ENCODE measurements at places on chromosomes 1 and 21. TPM values are rescaled to one million over a fixed set of nuclear protein-coding genes. Genes with fewer than 3 reads are reported as not detected.
A peak's percentile ranks its signal among the peaks of the same experiment; 100 is the strongest.

FCAMR gene
- not detected for polyA plus RNA-seq

NBPF10 gene
- 0.47 TPM for polyA plus RNA-seq

LEFTY1 gene
- not detected for polyA plus RNA-seq

RNPC3 gene
- polyA plus RNA-seq = 8.6 TPM

A3GALT2 gene
- not detected for polyA plus RNA-seq

- no peak for DNase-seq
- no peaks in the 10 kb centered on the region for H3K27me3 ChIP-seq
- no peaks in the 10 kb centered on the region for H3K4me1 ChIP-seq
- H3K36me3 ChIP-seq = no peaks in the 10 kb centered on the region
Measured at GRCh38 chr1:78122389-78122788, 76.6 kb downstream of the GIPC2 start.

DNA sequence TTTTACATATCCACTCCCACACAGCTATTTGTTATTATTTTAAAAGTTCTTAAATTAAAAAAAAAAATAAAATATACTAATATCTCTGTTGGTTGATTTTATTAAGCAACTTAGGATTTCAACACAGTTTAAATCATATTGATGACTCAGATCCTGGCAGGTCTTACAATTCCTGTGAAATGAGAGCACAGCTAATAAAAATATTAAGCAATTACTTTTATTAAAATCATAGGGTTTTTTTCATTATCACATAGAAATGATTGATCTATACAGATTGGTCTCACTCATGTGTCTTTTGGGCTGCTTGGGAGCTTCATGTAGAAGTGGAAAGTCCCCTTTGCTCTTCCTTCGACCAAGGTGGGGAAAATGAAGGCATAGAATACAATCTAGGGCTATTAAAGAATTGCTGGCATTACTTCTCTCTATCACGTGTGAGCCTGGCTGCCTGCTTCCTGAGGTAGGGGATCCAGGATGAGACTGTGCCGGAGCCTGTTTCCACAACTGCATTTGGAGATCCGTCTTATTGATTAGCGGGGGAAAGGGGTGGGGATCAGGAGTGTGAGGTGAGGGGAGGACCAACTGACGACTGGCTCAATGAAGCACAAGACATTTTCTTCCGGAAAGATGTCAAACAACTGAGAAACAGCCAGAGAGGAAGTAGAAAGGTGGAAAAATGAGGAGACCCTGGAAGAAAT is 858.0 kb downstream of the USP25 start:
- no peak for DNase-seq
- no peaks in the 10 kb centered on the region for H3K27me3 ChIP-seq
- H3K36me3 ChIP-seq = no peaks in the 10 kb centered on the region
- H3K4me1 ChIP-seq = peaks cover 5% of the 10 kb centered on the region

DNA sequence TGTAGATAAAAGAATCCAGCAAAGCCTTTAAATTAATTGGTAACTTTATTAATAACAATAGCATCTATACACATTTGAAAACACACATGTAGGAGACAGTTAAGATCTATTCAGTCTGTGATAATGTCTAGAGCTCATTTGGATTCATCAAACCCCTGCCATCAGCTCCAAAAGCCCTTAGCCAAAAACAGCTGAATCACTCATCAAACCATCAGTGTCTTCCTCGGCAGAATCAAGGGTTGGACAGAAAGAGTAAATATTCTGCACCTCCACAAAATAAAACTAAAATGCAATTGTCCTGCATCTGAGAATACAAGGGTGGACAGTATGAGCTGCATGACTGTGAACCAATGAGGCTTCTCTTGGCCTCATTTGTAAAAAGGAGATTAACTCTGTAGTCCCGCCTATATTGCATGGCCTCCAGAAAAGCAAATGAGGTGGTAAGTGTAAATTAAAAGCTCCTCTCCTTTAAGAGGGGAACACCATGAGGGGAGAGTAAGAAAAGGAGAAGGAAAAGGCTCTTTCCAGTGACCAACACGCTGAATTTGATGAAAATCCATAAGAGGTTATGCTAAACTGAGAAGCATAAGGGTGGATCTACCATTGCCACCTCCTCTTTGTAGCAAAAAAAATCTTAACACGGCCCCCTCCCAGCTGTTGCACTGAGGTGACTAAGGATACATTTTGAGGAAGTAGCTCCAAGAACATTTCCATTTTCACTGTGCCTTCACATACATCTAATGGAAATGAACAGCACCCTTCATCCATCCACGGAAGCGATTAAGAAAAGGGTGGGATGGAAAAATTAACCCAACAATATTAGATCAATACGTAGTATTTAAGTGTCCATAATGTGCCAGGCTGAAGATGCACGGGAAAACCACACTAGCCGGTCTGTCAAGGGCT is 14.7 kb upstream of the BOLA1 start:
- peak overlapping the region; percentile 96 for H3K27ac ChIP-seq
- H3K27me3 ChIP-seq = no peaks in the 10 kb centered on the region
- no peaks in the 10 kb centered on the region for H3K36me3 ChIP-seq
- peak overlapping the region; percentile 68 for H3K4me3 ChIP-seq

GRCh38 chr1:18805925-18806849 is 53.3 kb downstream of the TAS1R2 start:
- no peak overlapping the region for H3K4me3 ChIP-seq
- no peak overlapping the region for H3K27ac ChIP-seq
- no peak for DNase-seq
- no peaks in the 10 kb centered on the region for H3K36me3 ChIP-seq
- H3K27me3 ChIP-seq = peaks cover 2% of the 10 kb centered on the region
- H3K4me1 ChIP-seq = no peaks in the 10 kb centered on the region

GRCh38 chr1:67300561-67300960 is 7.1 kb upstream of the IL12RB2 start:
- no peak overlapping the region for H3K4me3 ChIP-seq
- H3K36me3 ChIP-seq = no peaks in the 10 kb centered on the region
- H3K4me1 ChIP-seq = no peaks in the 10 kb centered on the region
- DNase-seq = no peak
- H3K27me3 ChIP-seq = no peaks in the 10 kb centered on the region
- no peak overlapping the region for H3K27ac ChIP-seq

DNA sequence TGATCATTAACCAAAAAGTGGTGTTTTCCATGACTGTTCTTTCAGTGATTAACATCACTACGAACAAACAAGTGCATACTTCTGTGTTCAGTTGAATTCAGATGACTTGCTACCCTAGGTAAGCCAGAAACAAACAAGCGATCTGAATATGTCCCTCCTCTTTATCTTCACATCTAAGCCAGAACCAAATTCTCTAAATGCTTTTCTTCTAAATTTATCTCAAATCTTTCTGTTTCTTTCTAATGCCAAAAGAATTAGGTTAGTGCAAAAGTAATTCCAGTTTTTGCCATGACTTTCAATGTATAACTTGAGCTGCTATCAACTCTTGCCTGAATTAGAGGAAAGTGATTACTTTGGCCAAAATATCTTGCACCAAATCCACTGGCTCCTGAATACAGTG is 481.2 kb downstream of the COL11A1 start:
- no peaks in the 10 kb centered on the region for H3K4me1 ChIP-seq
- no peaks in the 10 kb centered on the region for H3K27me3 ChIP-seq
- H3K36me3 ChIP-seq = no peaks in the 10 kb centered on the region

DNA sequence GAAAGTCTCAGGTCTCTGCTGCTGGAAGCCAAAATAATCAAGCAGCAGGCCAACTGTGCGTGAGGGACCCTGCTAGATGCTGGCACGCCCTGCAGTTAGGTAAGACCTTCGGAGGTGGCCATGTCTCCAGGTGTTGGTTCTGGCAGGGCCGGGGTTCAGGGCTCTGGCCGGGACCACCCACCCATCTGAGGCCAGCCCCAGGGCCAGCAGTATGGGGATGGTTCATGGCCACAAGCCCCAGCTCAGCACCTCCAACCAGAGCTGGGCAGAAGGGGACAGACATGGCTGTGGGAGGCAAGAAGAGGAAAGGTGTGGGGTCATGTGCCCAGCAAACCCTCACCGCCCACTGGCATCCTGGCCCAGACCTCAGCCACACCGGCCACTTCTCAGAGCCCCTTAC is 23.3 kb downstream of the LRP8 start:
- no peak overlapping the region for H3K27ac ChIP-seq
- H3K4me3 ChIP-seq = no peak overlapping the region
- no peaks in the 10 kb centered on the region for H3K36me3 ChIP-seq
- no peak for DNase-seq
- H3K4me1 ChIP-seq = no peaks in the 10 kb centered on the region
- H3K27me3 ChIP-seq = no peaks in the 10 kb centered on the region

DNA sequence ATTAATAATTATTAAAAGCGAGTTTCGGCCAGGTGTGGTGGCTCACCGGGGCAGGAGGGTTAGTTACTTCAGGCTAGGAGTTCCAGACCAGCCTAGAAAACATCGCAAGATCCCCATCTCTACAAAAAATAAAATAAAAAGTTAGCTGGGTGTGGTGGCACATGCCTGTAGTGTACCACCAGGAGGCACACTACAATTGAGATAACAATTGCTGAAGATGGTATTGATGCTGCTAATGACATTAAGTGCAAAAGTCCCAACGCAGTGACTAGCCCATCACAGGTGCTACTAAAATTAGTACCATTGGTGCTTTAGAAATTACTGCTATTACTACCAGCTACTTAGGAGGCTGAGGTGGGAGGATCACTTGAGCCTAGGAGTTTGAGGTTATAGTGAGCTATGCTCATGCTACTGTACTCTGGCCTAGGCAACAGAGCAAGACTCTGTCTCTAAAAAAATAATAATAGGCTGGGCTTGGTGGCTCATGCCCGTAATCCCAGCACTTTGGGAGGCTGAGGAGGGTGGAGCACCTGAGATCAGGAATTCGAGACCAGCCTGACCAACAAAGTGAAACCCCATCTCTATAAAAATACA is 156.6 kb downstream of the GREM2 start:
- H3K27ac ChIP-seq = no peak overlapping the region
- H3K4me1 ChIP-seq = no peaks in the 10 kb centered on the region
- H3K27me3 ChIP-seq = no peaks in the 10 kb centered on the region
- H3K4me3 ChIP-seq = no peak overlapping the region
- no peaks in the 10 kb centered on the region for H3K36me3 ChIP-seq

- H3K27me3 ChIP-seq = no peaks in the 10 kb centered on the region
- H3K4me1 ChIP-seq = no peaks in the 10 kb centered on the region
- no peak overlapping the region for H3K4me3 ChIP-seq
- peak overlapping the region; percentile 2 for H3K27ac ChIP-seq
- DNase-seq = no peak
Measured at GRCh38 chr21:41124641-41125201, 43.2 kb upstream of the BACE2 start.

- no peak overlapping the region for H3K4me3 ChIP-seq
- no peaks in the 10 kb centered on the region for H3K36me3 ChIP-seq
- H3K27me3 ChIP-seq = peaks cover 4% of the 10 kb centered on the region
- no peak for DNase-seq
Measured at GRCh38 chr1:38609166-38610025, 250.2 kb downstream of the RRAGC start.

- no peaks in the 10 kb centered on the region for H3K4me1 ChIP-seq
- no peaks in the 10 kb centered on the region for H3K27me3 ChIP-seq
- H3K27ac ChIP-seq = no peak overlapping the region
- H3K36me3 ChIP-seq = peaks cover 18% of the 10 kb centered on the region
Measured at GRCh38 chr1:226076378-226076777, 13.9 kb downstream of the H3-3A start.

DNA sequence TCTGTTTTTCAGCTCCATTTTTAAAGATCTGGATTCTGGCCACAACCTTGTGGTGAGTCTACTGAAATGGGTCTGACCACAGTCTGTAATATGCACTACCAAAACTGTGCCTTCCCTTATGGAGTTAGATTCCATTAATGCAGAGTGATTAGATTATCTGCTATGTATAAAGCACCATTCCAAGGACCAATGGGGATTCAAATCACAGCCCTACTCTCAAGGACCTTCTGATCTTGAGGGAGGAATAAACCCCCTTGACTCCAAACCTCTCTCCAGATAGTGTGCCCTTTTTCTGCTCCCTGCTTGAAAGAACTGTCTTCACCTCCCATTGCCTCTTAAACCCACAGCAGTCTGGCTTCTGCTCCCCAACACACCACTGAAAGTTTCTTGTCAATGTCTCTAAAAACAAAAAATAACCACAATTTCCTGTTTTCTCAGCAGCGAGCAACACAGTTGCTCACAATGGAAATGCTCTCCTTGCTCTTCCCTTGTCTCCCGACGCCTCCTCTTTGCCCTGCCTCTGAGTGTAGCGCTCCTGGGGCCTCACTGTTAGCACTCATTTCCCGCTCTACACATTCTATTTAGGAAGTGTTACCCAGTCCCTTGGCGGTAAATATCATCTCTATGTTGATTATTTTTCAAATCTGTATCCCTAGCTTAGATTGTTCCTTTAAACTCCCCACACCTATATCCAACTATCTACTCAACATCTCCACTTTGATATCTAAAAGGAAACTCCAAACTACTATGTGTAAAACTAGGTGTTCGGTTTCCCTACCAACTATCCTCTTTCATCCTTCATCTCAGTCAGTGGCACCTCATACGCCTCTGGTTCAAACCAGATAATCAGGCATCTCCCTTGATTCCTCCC is 13.6 kb downstream of the PCNX2 start:
- H3K36me3 ChIP-seq = no peaks in the 10 kb centered on the region
- H3K4me3 ChIP-seq = no peak overlapping the region
- no peaks in the 10 kb centered on the region for H3K4me1 ChIP-seq

GRCh38 chr1:230713547-230713914 is 391 bp downstream of the AGT start:
- H3K4me1 ChIP-seq = peaks cover 48% of the 10 kb centered on the region
- DNase-seq = no peak
- H3K36me3 ChIP-seq = no peaks in the 10 kb centered on the region
- peak overlapping the region; percentile 82 for H3K27ac ChIP-seq

DNA sequence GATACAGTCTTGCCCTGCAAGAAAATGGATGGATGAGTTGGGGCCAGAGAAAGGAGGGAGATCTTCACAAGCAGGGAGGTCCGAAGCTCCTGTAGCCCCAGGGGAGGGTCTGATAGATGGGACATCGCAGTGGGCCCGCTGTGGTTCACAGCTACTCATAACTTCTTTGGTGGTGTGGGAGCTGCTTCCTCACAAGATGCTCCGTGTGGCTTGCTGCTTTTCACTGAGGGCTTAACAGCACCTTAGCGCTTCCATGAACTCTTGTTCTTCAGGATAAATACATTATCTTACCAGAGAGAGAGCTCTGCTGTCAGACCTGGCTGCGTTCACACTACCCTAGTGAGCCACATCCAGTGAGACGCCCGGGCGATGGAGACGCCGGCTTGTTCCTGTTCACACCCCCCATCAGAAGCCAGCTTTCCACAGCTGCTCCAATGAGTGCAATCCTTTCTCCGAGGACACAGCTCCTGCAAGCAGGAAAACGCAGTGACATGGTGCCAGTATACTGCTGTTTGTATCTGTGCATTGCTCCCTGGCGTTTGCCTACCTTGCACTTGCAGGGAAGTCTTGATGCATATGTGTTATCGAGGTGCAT is 599.8 kb downstream of the AJAP1 start:
- H3K4me1 ChIP-seq = no peaks in the 10 kb centered on the region
- H3K36me3 ChIP-seq = no peaks in the 10 kb centered on the region
- no peak overlapping the region for H3K4me3 ChIP-seq
- no peak overlapping the region for H3K27ac ChIP-seq
- no peak for DNase-seq
